ENCODE measurements at places on chromosomes 7 and 10. TPM values are rescaled to one million over a fixed set of nuclear protein-coding genes. Genes with fewer than 3 reads are reported as not detected.

Gene NUTM2A
- polyA plus RNA-seq: 5.1 TPM

Gene TUBB8
- 0.81 TPM for polyA plus RNA-seq

Gene LIPJ
- 0.19 TPM for polyA plus RNA-seq

Gene SUN1
- 159 TPM for polyA plus RNA-seq

Gene EVX1
- not detected for polyA plus RNA-seq

Data from right lung (tissue), 10 donors.